Mesothelial cell of epicardium (in vitro differentiated cells): ENCODE measurements at places on chromosomes 6 and 20.
A peak's percentile ranks its signal among the peaks of the same experiment; 100 is the strongest.

DNA sequence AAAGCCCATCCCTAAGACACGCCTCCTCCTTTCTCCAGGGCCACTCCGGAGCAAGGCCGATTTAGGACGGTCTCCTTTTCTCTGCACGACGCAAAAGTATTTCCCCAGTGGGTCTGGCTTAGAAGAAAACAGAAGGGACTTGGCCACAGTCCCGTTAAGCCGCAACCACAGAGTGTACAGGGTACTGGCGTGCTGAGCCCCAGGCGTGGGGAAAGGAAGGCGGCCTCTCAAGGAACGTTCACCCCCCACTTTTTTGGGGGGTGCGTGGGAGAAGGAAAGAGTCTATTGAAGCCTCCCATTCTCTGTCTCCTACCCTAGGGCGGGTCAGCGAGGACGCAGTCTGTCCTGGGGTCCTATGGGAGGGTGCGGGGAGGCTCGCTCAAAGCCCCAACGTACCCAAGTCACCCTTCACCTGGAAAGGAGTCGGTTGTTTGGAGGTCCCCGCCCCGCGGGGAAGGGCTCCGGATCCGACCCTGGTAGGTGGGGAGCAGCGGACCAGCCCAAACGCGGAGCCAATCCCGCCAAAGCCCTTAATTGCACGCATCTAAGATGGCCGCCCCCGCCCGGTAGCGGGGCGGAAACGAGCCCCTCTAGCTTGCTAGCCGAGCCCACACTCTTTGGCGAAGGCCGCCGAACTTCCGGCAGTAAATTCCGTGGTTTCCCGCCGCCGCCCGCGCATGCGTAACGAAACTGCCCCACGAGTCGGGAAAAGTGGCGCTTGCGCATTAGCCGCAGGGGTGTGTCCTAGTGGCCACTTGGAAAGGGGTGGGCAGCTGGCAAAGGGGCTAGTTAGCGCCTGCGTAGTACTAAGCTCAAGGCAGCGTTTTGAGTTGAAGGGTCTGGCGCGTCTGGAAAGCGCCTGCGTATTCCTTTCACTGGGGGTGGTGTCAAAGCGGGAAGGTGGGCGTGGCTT is at the start of gene OARD1:
Gene OARD1 (minus strand): TSS at position 434 of the 913 bp plus-strand sequence. CDS start 722 bp downstream, outside the sequence.
- H3K27ac ChIP-seq, result peak within 1 kb of the TSS; percentile 98
- no peaks in the 10 kb centered on the region for H3K27me3 ChIP-seq
- H3K4me3 ChIP-seq, result peak within 1 kb of the TSS; percentile 94
- peaks cover 1% of the 10 kb centered on the region for H3K36me3 ChIP-seq

DNA sequence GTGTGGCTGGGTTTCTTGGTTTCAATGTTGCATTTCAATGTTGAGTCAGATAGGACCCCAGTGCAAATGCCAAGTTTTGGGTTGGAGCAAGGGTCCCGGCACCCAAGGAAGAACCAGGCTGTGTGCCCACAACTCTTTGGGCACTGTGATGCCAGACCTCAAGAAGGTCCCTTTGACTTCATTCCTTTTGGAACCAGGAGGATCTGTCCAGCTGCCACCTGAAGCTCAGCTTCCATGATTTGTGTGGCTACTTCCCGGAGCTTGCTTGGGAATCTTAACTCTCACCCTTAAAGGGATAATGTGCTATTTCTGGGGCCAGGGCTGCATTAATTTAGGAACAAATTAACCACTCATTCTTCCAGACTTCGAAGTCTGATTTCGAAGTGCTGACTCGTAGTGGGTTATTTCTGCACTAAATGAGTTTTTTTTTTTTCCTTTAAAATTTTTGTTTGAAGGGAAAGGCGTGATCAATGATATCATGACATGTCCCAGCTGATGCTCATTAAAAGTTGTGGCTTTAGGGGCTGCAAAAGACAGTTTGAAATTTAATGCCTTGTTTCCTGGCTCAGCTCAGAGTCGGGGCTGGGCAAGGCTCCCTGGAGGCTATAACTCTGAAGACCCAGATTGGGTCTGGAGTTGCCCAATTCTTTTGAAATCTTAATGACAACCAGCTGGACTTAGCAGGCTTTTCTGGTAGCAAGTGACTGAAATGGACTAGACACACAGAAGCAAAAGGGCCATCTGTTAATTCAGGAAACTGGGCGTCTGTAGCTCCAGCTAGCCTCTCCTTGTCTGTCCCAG is 24.0 kb upstream of the PHACTR3 start:
- H3K27me3 ChIP-seq, result peaks cover 77% of the 10 kb centered on the region
- no peaks in the 10 kb centered on the region for H3K36me3 ChIP-seq
- no peak overlapping the region for H3K4me3 ChIP-seq
- H3K4me1 ChIP-seq, result peaks cover 2% of the 10 kb centered on the region
- no peak overlapping the region for H3K27ac ChIP-seq
- DNase-seq, result no peak

DNA sequence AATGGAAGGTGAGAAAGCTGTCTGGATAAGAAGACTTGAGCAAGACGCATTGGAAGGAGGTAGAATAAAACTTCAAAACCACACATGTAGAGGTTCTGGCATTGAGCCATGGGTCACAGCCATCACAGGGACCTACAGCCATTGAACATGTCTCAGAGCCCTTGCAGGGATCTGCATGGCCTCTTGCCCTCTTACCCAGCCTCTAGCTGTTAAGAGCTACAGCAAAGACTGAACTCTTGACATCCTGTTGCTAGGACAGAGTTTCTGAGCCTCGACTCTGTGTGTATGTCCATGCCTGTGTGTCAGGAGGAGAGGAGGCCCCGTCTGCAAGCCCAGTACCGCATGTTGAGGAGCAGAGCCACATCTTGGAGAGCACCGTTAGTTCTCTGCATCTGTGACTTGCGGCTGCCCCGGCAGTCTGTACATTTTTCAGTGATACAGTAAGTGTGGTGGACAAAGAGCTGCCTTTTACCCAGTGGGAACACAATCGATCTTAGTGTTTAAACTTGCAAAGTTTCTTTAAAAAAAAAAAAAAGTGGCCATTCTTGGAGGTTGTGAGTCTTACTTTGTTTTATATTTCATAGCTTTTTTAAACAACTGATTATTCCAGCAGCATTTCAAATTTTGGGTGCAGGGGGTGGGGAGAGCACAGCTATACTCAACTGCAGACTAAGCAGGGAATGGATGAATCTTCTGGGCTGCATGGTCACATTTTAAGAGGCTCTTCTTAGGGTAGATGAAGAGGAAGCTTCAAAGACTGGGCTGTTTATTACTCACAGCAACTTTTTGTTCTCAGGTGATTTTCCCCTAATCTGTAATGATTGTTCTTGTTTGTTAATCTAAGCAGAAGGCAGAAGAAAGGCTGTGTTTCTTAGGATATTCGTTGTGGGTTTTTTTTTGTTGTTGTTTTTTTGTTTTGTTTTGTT is 88.5 kb downstream of the TBC1D7 start:
- no peaks in the 10 kb centered on the region for H3K4me1 ChIP-seq
- H3K36me3 ChIP-seq, result no peaks in the 10 kb centered on the region
- DNase-seq, result no peak
- H3K4me3 ChIP-seq, result no peak overlapping the region
- peaks cover 8% of the 10 kb centered on the region for H3K27me3 ChIP-seq
- H3K27ac ChIP-seq, result no peak overlapping the region

DNA sequence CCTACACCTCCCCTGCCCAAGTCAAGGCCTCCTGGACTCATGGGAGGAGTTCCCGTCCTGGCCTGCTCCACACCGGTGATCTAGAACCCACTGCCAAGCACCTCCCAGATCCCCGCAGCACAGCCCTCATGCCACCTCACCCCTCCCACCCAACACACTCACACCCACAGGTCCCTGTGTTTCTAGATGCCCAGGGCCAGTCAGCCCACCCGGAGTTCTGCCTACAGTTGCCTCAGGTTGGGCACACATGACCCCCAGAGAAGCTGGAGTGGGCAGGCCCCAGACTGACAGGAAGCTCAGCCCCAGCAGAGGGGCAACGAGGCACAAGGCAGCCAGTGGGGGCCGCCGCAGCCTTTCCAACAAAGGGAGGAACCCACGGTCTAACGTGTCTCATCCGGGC is 29.6 kb downstream of the RRBP1 start:
- DNase-seq, result no peak
- H3K27ac ChIP-seq, result peak overlapping the region; percentile 34
- peaks cover 24% of the 10 kb centered on the region for H3K4me1 ChIP-seq
- no peaks in the 10 kb centered on the region for H3K27me3 ChIP-seq

GRCh38 chr6:139344186-139344963 is 30.1 kb downstream of the CITED2 start:
- H3K4me3 ChIP-seq, result no peak overlapping the region
- H3K36me3 ChIP-seq, result peaks cover 7% of the 10 kb centered on the region
- H3K27ac ChIP-seq, result no peak overlapping the region
- H3K4me1 ChIP-seq, result peaks cover 20% of the 10 kb centered on the region
- no peak for DNase-seq
- H3K27me3 ChIP-seq, result no peaks in the 10 kb centered on the region

DNA sequence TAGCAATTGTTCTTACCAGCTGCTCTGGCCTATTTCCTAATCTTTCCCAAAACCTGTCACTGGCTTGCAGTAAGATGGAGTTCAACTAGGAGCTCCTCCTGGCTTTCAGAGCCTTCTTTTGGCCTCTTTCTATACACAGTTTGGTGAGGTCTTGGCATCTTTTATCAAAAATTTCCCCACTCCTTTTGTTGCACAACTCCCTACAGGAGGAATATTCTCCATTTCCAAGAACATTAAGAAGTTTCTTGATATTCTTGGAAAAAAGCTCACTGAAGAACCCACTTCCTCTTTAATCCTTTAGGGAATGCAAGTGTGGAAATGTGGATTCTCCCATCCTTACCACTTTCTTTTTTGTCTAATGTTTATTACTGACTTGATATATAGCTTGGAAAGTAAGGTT is 171.3 kb upstream of the KCNK16 start:
- no peaks in the 10 kb centered on the region for H3K36me3 ChIP-seq
- H3K27ac ChIP-seq, result no peak overlapping the region

GRCh38 chr6:54053881-54054391 is 57.3 kb upstream of the MLIP start:
- H3K4me1 ChIP-seq, result peaks cover 11% of the 10 kb centered on the region
- no peaks in the 10 kb centered on the region for H3K27me3 ChIP-seq
- H3K4me3 ChIP-seq, result peak overlapping the region; percentile 42
- H3K27ac ChIP-seq, result peak overlapping the region; percentile 44

- peak overlapping the region; percentile 92 for H3K4me3 ChIP-seq
- H3K36me3 ChIP-seq, result no peaks in the 10 kb centered on the region
- H3K27ac ChIP-seq, result no peak overlapping the region
- H3K27me3 ChIP-seq, result peaks cover 41% of the 10 kb centered on the region
- peaks cover 13% of the 10 kb centered on the region for H3K4me1 ChIP-seq
Measured at GRCh38 chr6:89413006-89413400, 930 bp upstream of the RRAGD start.

DNA sequence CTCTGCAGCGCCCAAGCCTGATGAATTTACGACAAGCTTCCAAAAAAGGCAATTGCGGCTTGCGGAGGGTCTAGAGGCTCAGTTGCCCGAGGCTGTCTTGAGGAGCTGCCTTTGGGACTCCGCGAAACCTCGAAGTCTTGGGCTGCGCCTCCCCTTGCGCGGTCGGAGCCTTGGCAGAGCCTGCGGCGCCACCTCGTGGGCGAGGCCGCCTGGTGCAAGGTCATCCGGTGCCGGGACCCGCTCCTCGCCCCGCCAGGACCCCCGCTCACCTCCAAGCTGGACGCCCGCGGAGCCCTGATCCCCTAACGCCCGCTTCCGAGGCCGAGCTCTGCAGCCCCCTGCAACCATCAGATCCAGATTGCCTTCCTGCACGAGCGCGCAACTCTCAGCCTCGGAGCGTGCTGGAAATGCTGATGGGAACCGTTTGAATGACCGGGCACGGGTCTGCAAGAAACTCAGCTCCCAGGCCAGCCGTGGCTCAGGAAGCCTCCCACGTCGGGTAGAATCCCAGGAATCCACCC is 14.9 kb upstream of the FAM210B start:
- no peak overlapping the region for H3K27ac ChIP-seq
- H3K36me3 ChIP-seq, result no peaks in the 10 kb centered on the region
- peaks cover 21% of the 10 kb centered on the region for H3K4me1 ChIP-seq
- peaks cover 71% of the 10 kb centered on the region for H3K27me3 ChIP-seq
- peak overlapping the region; percentile 53 for H3K4me3 ChIP-seq

- H3K27me3 ChIP-seq, result no peaks in the 10 kb centered on the region
- peaks cover 40% of the 10 kb centered on the region for H3K4me1 ChIP-seq
- H3K4me3 ChIP-seq, result no peak overlapping the region
- no peak for DNase-seq
- H3K27ac ChIP-seq, result no peak overlapping the region
- H3K36me3 ChIP-seq, result no peaks in the 10 kb centered on the region
Measured at GRCh38 chr20:62666736-62667529, 24.6 kb downstream of the SLCO4A1 start.

DNA sequence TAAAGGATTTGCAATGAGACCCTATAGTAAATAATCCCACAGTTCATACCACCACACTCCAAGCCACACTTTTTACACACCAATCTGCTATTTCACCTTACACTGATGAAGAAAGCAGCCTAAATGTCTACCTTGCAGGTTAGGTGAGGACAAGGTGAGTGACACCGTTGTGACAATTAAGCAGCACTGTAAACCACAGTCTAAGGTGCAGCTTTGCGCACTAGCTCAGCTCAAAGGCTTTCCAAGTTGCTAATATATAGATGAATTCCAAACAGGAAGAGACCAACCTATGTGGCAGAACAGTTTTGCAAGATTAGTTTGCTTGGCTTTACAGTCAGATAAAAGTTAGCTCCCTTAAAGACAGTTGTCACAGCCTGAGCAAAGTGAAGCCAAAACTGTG is 429.5 kb upstream of the MARCKS start:
- H3K36me3 ChIP-seq, result no peaks in the 10 kb centered on the region
- H3K4me1 ChIP-seq, result peaks cover 2% of the 10 kb centered on the region
- no peak for DNase-seq
- no peak overlapping the region for H3K4me3 ChIP-seq
- no peak overlapping the region for H3K27ac ChIP-seq
- H3K27me3 ChIP-seq, result no peaks in the 10 kb centered on the region

- no peaks in the 10 kb centered on the region for H3K27me3 ChIP-seq
- peaks cover 2% of the 10 kb centered on the region for H3K36me3 ChIP-seq
- H3K4me3 ChIP-seq, result no peak overlapping the region
Measured at GRCh38 chr6:80163754-80164187, 57.3 kb downstream of the BCKDHB start.

- H3K36me3 ChIP-seq, result no peaks in the 10 kb centered on the region
- H3K4me1 ChIP-seq, result no peaks in the 10 kb centered on the region
- no peak for DNase-seq
Measured at GRCh38 chr6:76764057-76764456, 691.6 kb upstream of the IMPG1 start.

- H3K4me1 ChIP-seq, result no peaks in the 10 kb centered on the region
- no peak overlapping the region for H3K4me3 ChIP-seq
- H3K36me3 ChIP-seq, result peaks cover 3% of the 10 kb centered on the region
- no peak for DNase-seq
Measured at GRCh38 chr6:117928833-117929232, 21.8 kb downstream of the SLC35F1 start.

GRCh38 chr6:28770732-28771131 is 153.1 kb downstream of the TRIM27 start:
- no peak overlapping the region for H3K4me3 ChIP-seq
- no peak overlapping the region for H3K27ac ChIP-seq
- no peak for DNase-seq
- peaks cover 6% of the 10 kb centered on the region for H3K4me1 ChIP-seq
- peaks cover 100% of the 10 kb centered on the region for H3K27me3 ChIP-seq

GRCh38 chr6:79377047-79377446 is 142.6 kb upstream of the HMGN3 start:
- no peaks in the 10 kb centered on the region for H3K27me3 ChIP-seq
- no peak overlapping the region for H3K4me3 ChIP-seq
- peaks cover 46% of the 10 kb centered on the region for H3K4me1 ChIP-seq
- H3K27ac ChIP-seq, result no peak overlapping the region
- no peak for DNase-seq
- no peaks in the 10 kb centered on the region for H3K36me3 ChIP-seq
